ENCODE measurements at places on chromosomes 7 and 10.

DNA sequence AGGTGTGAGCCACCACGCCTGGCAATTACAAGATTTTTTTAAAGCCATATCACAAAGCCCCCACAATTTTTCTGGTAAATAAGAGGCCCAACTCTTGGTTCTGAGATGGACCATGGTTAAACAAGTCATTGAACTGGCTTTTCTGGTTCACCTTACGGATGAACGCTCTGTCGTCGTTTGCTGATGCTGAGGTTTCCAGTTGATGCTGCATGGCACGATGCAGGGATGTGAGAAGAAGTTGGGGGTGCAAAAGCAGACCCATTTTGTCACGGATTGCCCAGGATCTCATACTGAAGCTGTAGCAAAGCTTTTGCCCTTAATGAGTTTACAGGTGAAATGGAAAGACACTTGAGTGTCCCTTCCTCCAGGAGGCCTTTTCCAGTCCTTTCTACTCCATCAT is 2.0 kb upstream of the IL2RA start:
- DNase-seq: no peak

DNA sequence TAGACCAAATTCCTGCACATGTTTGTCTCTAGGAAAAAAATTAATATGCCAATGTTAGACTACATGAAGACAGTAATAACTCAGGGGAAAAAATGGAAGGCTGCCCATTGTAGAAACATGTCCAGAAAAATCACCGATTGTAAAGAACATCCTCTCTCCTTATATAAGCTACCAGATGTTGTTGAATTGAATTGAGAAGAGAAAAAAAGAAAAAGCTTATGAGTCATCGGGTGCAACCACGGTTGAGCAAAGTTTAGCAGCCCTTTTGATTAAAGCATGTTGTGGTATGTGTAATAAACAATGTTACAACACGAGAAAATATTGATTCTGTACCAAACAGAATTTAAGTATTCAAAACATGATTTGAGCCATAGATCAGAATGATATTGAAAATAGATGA is 102.3 kb upstream of the ARHGAP21 start:
- no peak for DNase-seq

DNA sequence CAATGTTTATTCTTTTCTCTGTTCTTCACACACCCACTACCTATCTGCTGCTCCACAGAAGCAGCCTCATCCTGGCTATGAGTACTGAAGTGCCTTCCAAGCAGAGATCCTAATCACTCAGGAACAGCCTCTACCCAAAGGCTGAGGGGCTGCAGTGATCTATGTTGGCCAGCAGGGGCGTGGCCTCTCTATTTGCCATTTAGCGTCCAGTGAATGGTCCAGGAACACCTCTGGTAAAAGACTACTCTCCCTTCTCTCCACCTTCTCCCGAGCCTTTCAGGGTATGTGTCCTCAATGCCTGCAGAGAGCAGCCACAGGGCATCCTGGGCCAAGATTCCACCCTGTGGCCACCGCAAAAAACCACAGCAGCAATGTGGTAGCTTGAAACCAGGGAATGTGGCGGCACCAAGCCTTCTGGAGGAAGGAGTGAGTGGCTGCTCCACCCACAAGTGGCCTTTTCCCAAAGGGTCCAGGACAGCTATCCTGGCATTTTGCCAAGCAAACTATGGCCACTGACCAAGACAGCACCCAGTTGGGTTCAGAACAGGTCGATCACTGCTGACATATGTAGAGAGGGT is 70.9 kb downstream of the SYPL1 start:
- peak; percentile 47 for DNase-seq

GRCh38 chr7:13044309-13044708 is 356.9 kb downstream of the ARL4A start:
- no peak for DNase-seq

- DNase-seq: no peak
Measured at GRCh38 chr7:121501566-121501965, 105.5 kb upstream of the FAM3C start.

DNA sequence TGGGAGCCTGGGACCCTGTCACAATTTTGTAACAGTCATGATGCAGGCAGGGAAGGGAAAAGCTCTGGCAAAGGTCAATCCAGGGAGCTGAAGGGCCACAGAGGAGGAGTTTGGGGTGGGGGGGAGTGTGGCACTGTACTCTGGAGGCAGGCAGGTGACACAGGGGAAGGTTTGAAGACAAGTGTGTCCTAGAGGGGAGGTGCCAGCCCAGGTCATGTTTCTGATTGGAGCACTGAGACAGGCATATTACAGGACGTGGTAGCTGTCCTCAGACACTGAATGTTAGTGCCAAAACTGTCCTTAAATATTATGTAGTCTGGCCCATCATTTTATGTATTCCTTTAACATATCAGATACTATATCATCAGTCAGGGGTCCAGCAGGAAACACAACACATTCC is 75.6 kb upstream of the LRRC4 start:
- DNase-seq: no peak

DNA sequence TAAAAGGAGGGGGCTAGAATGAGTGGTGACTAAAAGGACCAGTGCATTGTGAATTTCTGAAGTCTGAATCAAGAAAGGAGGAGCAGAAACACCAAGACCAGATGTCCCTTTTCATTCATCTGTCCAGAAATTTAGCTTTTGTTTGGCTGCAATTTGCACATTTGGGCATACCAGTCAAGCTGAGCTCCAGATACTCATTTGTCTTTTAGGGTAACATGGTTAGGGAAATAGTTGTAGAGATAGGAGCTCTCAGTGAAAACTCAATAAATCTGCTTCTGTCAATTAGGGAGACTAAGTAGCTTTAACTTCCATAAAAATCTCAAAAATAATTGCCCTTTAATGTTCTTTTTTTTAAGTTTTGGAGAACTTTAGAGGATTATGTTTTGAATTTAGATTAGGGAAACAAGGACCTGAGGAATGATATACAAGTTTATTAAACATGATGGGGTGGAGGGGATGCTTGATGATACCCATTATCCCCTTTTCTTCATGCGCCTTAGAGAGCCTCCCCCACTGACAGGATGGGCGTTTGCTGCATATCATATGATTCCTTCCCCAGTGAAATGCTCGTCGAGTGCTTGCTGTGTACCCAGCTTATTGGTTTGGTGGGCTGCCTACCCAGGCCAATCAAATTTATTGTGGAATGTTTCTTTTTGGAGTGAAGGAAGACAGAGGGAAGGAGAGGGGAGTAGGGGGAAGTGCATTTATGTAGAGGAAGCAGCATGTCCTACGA is 50.7 kb upstream of the RPA3 start:
- DNase-seq: no peak

GRCh38 chr7:55144333-55145317 is 125.8 kb downstream of the EGFR start:
- DNase-seq: no peak

- no peak for DNase-seq
Measured at GRCh38 chr7:15485998-15486397, 75.8 kb downstream of the AGMO start.

- DNase-seq: no peak
Measured at GRCh38 chr10:33341637-33342036, 7.2 kb upstream of the NRP1 start.

DNA sequence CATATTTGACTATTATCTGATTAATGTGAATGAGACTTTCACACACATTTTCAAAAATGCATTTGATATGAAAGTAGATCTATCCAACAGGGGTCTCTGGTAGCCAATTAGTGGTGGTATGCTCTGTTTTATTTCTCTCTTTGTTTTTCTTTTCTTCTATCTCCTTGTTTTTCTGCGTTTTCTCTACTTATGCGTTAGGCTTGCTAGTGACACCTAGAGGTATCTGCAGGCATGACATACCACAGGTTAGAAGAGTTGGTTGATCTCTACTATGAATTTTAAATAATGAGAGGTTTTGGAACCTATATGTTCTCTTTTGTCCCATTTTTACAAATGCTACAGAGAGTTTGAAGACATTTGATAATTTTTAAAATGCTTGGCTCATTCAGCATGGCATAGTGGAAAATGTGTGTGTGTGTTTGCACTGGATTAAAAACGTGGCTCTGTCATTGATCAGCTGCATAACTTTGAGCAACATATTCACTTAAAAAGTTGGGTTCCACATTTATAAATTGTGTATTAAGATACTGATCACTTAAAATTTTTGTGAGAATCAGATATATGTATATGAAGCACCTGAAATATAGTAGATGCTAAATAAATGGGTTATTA is 28.1 kb upstream of the PLXDC2 start:
- DNase-seq: peak; percentile 28

DNA sequence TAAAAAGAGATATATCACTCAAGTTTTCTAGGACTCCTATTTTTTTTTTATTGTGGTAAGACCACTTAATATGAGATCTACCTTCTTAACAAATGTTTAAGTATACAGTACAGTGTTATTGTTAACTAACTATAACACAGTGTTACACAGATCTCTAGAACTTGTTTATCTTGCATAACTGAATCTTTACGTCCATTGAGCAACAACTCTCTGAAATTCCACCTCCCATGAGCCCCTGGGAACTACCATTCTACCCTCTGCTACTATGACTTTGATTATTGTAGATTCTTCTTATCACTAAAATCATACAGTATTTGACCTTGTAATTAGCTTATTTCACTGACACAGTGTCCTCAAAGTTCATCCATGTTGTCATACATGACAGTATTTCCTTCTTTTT is 22.5 kb upstream of the REEP3 start:
- DNase-seq: no peak

DNA sequence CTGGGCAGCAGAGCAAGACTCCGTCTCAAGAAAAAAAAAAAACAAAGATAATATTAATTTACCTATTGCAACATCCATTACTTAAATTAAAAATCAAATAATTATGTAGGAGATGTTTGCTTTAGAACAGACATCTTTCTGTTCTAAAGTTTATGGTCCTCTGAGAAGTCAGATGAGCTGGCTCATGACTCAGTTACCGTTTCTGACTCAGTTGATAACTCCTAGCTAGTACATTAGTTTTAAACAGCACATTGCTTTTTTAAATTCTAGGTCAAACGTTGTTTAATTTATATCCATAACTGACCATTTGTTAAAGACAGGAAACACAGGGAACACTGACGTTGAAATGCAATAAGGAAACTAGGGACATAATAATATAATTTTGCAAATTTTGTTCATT is 162.7 kb downstream of the ETV1 start:
- DNase-seq: no peak

DNA sequence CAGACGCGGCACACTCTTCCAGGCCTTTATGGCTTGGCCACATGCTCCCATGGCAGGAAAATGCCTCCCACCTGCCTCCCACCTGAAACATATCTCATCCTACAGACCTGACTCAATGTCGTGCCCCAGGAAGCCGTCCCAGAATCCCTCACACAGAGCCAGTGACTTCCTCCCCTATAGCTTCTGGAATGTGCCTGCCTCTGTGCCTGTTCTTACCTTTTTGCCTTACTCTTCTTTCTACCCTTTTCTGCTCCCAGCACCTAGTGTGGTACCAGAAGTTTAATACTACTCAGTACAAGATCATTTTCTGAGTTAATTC is 123.9 kb upstream of the STK17A start:
- no peak for DNase-seq

- no peak for DNase-seq
Measured at GRCh38 chr10:90834326-90834725, 23.5 kb downstream of the HTR7 start.

DNA sequence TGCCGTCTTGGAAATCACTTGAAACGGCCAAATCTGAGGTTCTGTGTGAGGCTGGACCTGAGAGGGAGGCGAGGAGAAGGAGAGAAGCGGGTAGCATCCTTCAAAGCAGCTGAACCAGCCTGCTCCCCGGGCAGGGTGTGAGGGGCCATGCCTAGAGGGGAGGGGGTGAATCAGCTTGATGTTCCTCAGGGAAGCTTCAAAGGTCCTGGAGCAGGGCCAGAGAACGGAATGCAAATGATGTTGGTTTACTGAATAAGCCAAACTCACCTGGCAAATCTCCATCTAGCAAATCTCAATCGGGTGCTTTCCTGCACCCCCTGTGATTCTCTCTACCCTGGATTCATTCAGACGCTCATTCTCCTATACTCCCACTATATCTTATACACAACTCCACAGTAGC is 226.9 kb downstream of the WDR11 start:
- DNase-seq: no peak

DNA sequence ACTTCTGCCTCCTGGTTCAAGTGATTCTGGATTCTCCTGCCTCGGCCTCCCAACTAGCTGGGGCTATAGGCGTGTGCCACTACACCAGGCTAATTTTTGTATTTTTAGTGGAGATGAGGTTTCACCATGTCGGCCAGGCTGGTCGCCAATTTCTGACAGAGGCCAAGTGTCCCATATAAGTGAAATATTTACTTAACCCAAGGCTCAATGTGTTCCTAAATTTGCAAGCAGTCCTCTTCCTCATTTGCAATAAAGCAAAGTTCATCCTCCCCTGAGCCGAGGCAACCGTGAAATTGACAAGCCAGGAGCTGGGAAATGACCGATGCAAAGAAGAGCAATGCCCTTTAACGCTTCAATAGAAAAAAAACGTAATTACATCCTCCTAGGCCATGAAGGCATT is 347.7 kb downstream of the FRMD4A start:
- DNase-seq: no peak

DNA sequence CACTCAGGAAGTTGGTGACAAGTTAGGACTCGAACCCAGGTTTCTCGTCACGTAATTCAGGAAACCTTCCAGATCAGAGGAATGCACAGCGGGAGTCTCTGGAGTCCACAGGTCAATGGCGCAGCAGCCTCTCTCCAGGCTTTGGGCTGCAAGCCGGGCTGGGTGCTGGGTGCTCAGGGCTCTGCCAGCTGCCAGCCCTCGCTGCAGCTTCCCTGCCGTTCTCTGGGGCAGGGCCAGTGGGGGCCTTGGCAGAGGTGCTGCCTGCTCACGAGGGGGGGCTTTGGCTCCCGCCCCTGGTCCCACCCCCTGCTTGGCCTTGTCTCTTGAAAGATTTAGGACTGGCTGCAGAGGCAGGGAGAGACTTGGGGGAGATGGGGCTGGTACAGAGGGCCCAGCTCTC is at the start of gene TACR2:
Gene TACR2, minus strand, starts transcription at position 224 of the 400 bp plus-strand sequence. CDS start 595 bp downstream, outside the sequence.
- DNase-seq: no peak

- DNase-seq: no peak
Measured at GRCh38 chr10:62924344-62924748, 108.2 kb upstream of the EGR2 start.

- no peak for DNase-seq
Measured at GRCh38 chr7:28144266-28144665, 36.3 kb downstream of the JAZF1 start.

GRCh38 chr7:22268884-22269421 is 88.0 kb downstream of the RAPGEF5 start:
- no peak for DNase-seq

GRCh38 chr7:39714447-39715091 is 91.2 kb downstream of the RALA start:
- no peak for DNase-seq

DNA sequence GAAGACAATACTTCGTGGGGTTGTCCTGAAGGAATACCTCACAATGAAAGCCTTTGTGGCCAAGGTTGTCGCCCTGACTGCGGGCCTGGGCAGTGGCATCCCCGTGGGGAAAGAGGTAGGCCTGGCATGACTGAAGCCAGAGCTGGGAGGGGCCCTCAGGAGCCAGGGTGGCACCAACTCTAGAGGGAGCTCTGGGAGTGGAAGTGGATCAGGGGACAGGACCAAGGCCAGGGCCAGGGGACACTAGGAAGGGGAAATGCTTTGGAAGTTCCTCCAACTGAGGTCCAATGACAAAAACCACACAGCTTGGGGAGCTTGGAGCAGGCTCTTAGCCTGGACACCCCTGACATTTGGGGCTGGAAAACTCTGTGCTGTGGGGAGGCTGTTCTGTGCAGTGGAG is 5.8 kb downstream of the CLCN1 start:
- peak; percentile 63 for DNase-seq

Data from CD14-positive monocyte (primary cell).